ENCODE measurements at places on chromosomes 7 and 10.

DNA sequence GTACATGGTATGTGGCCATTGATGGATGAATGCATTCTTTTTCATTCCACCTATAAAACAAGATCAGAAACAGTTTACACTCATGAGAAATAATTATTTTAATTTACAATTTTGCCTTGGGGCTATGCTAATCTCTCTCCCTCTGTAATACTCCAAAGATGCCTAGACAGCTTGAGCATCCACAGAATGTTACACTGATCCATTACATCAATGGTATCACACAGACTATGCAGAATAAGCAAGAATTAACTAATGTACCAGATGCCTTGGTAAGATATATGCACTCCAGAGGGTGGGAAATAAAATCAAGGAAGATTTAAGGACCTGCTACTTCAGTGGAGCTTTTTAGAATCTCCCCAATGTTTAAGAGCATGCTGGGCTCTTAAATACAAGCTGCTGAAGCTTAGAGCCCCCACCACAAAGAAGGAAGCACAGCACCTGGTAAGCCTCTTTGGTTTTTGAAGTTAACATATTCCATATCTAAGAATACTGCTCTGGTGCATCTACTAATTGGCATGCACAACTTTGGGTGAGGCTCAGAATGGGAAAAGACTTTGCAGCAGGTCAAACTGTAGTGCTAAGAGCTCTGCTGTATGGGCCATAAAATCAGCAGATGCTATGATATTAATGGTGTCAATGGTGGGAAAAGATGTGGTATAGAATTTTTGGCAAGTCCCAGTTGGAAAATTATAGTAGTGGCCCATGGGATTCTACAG, 219.6 kb downstream of the SLC25A13 start:
- no peak for DNase-seq

GRCh38 chr10:30587522-30588031, 42.0 kb downstream of the LYZL2 start:
- DNase-seq: no peak

- DNase-seq: no peak
These were observed 3.4 kb upstream of the MLLT10 start for GRCh38 chr10:21530641-21531040.

- no peak for DNase-seq
These were observed 49.3 kb upstream of the GNA12 start for GRCh38 chr7:2893411-2893861.

GRCh38 chr7:54581511-54581910, 39.3 kb downstream of the VSTM2A start:
- DNase-seq: no peak

DNA sequence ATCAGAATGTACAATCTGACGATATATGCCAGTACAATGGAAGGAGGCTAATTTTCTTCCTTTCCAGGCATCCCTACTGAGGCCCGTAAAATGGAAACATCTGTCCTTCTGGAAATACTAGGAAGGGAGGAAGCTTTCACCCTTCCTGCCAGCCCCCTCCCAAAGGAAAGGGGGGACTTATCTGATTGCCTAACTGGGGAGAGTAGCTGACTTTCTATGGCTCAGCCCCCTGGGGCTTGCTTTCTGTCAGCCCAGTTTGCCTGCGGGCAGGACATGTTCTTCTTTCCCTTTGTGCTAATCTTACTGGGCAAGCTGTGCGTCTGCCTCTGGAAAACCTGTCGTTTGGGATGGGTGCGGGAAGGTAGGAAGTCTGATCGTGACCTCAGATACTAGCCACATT, 508.9 kb downstream of the SUGCT start:
- no peak for DNase-seq

DNA sequence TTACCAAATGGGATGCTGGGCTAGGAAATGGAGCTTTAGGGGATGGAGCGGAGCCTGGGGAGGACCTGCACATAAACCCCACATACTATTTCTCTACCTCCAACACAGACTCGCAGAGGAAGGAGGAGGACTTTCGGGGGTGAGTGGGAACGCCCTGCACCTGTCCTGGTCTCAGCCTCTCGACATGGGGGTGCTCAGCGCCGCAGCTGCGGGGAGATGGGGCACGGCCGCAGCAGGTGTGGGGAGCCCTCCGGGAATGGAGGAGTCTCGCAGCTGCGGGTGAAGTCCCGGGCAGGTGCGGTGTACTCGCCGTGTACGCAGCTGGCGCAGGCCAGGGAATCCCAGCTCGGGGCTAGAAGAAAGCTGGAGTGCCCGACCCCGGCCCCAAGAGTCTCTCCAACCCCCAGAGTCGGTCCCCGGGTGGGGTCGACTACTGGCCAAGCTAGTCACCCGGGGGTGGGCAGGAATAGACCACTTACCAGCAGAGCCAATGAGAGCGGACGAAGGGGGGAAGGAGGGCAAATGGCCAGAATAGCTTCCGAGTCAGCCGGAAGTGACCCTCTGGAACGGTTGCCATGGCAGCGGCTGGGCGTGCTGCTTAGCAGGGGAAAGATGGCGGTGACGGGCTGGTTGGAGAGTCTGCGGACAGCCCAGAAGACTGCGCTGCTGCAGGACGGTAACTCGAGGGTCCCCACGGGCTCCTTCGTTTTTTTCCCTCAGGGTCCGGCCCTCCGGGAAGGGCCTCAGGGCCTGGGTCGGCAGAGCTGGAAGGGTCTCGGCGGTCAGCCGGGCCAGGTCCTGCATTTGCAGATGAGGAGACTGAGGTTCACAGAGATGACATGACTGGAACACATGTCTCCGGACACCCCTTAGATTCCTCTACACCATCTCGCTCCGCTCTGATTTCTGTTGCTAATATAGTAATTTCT, at the start of the genes DPCD and POLL:
DPCD (plus strand) TSS at position 597 of the 929 bp plus-strand sequence; CDS start at position 613, 16 bp downstream.
POLL (minus strand) TSS at position 533 of the 929 bp plus-strand sequence. CDS start 897 bp downstream, outside the sequence.
- peak; percentile 84 for DNase-seq

DNA sequence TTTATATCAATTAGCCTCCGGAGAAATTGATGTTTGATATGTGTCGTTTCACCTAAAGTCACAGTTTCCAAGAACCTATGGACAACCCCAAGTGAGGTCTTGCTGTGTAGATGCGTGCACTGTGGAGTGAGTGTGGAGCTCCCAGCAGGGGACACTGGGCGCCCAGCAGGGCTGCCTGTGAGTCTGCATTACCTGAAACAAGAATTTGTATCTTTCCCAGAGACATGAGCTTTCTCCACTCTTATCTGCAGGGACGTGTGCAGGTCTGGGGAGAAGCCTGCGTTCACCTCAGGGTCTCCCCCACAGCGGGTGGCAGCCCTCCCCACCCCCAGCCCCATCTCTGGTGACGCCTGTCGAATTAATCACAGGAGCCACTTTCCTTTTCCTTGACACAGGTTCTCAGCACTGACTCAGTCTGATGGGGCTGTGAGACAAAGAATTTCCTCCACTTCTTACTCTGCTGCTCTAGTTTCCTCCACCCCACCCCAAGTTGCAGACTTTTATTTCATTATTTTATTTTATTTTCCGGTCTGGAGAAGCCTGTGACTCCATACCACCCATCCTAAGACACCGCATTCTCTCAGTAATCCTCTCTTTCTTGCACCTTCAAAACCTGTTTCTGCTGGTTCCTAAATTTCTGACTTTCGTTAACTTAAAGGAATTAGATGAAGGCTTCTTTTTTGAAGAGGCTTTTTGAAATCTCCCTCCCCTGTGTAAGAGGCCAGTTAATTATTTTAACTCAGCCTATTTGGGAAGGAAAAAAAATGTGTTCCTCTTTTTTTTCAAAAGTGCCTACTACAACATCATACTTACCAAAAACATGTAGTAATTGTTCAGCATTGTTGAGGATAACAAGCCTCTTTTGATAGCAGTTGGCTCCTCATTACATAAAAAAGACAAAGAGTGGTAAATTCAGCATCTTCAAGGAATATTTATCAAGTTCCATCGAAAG, 17.0 kb upstream of the INSIG1 start:
- DNase-seq: no peak

DNA sequence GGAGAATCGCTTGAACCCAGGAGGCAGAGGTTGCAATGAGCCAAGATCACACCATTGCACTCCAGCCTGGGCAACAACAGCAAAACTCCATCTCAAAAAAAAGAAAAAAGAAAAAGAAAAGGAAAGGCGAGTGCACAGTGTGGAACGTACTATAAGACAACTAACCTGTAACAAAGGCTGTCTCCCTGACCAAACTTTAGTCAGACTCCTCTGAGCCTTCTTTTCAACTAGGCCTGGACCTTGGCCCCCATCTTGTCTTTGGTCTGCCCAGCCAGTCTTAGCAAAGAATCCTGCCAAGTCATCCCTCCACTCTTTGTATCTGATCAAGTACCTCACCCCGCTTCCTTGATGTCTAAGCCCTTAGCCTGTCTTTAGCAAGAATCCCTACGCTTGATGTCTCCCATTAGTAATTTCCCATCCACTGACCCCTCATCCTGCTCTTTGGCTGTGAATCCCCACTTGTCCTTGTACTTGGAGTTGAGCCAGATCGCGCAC, 68.9 kb upstream of the KDM7A start:
- DNase-seq: no peak

DNA sequence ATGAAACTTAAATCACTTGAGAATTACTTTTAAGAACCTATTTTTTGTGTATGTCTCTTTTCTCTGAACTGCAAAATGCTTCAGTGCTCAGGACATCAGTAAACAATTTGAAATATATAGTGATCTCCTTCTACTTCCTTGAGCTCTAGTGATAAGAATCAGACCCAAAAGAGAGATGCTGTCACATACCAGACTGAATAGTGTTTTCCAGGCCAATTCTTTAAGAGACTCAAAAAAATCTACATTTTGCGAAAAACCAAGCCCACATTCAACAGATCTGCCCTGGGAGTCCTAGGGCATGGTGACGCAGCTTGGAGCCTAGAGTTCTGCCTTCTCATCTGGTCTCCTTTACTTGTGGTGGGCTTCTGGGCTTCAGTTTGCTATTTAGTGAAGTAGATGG, 72.1 kb upstream of the SLC13A1 start:
- no peak for DNase-seq

DNA sequence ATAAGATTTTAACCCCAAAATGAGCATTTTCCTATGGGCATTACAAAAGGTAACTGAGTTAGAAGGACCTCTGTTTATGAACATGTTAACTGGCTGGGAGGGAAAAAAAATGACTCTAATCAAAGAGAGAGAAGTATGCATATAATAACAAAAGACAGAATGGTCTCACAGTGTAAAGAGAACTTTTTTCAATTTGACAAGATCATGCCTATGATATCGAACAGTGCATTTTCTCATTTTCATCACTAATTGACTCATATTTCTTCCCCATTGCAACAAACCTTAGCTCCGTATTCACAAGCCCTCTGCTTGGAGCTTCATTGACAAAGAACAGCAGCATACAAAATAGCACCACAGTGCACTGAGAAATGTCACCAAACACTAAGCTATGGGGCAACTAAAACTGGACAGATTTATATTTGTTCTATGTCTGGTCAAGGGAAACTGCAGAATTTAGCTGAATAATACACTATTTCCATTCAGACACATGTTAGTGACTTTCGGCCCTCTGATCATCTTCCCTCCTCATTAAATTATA, 45.6 kb downstream of the SMURF1 start:
- DNase-seq: no peak

GRCh38 chr10:89238956-89239644, 12.5 kb downstream of the LIPA start:
- no peak for DNase-seq

GRCh38 chr7:142750321-142750938, 1.2 kb downstream of the PRSS1 start:
- DNase-seq: no peak

- no peak for DNase-seq
These were observed 11.4 kb downstream of the NET1 start for GRCh38 chr10:5423771-5424170.
